ENCODE measurements at places on chromosomes 1 and 21.

DNA sequence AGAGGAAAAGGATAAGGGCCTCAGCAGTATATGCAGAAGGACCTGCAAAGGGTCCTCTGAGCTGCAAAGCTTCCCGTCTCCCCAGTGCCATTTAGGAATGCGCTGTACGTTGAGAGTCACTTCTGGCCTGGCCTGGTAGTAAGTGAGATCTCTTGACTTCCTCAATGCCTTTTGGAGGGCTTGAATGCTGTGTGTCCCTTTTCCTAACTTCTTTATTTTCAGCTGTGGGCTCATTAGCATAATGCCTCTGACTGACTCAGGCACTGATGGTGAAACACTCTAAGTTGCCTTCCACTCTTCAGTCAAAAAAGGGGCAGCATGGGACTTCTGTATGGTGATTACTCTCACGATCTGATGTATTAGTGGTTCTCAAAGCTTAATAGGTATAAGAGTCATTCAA is 49.9 kb downstream of the XCL1 start:
- no peak for DNase-seq

- DNase-seq, result no peak
These were observed 876.1 kb upstream of the B3GALT2 start for GRCh38 chr1:194062526-194062925.

DNA sequence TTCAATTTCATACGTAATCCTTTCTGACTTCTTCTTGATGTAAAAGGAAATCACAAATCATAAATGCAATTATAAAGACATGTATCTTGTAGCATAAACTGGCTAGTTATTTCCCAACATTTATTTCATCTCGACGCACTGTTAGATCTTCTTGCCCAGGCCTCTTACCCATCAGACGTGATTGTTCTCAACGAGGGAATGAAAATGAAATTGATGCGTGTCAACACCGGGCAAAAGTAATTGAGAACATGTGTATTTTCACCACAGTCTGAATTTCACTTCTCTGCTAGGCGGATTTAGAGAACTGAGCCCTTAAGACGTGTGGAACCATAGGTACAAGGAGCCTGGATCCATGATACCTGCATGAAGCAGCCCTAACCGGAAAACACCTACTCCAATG is 519.7 kb downstream of the KCNT2 start:
- DNase-seq, result no peak

DNA sequence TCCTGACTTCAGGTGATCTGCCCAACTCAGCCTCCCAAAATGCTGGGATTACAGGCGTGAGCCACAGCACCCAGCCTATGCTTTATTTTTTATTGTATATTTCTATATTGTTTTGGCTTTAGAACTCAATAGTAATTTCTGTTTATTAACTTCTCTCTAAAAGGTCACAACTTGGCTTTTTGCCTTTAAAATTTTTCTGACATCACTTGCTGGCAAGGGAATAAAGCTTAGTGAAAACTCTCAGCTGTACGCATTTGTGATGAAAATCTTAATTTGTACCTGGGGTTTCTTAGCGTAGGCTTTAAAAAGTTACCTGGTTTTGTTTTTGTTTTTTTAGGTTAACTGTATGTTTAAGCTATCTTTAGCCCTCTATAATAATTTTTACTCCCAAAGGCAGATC is 36.2 kb downstream of the B3GALNT2 start:
- no peak for DNase-seq

Data from stimulated activated CD8-positive, alpha-beta memory T cell treated with anti-CD3 and anti-CD28 coated beads, Interleukin-2, amount 100 ng/mL, for 1 hour (primary cell).